H7 (cell line): ENCODE measurements at places on chromosomes 16 and 17.

GRCh38 chr16:81136390-81137335, 40.5 kb upstream of the GCSH start:
- no peak for DNase-seq

DNA sequence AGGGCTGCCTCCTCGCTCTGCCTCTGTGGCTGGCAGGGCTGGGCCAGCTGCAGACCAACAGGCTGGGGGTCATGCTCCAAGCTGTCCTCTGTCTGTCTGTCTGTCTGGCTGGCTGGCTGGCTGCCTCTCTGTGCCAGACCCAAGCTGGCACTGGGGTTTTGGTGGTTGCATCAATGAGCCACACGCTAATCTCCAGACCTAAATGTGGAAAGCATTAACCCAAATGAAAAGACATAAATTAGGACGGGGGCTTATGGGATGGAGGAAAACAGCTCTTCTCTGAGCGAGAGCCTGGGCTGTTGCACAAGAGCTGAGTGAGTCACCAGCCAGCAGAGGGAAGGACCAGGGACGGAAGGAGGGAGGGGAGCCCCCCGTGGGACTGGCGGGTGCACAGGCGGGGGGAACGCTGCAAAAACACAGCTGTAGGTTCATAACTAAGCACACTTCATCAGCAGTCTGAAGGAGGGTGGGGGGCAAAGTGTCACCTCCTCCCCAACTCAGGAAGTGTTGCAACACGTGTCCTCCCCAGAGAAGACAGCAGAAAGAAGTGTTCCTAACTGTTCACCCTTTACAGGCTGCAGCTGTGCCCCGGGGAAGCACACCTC, 83.4 kb downstream of the GAS7 start:
- DNase-seq: peak; percentile 67

- no peak for DNase-seq
Observed at GRCh38 chr17:17691468-17692263, 10.4 kb downstream of the RAI1 start.

DNA sequence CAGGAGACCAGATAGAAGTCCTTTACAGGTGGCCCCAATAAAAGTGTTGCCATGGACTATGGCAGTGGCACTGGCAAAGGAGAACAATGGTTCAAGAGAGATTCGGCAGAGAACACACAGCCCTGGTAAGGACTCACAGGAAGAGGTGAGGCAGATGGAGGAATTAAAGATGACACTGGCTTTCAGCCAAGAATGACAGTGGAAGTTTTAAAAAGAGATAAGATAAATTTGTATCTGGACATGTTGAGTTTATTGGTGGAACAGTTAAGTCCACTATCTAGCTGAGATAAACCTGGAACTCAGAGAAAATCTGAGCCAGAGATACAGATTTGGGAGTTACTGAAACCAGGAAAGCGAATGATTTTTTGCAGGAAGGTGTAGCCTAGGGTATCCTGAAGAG, 20.1 kb downstream of the CMC2 start:
- no peak for DNase-seq

- no peak for DNase-seq
Observed at GRCh38 chr16:22381392-22381791, 7.0 kb upstream of the CDR2 start.

DNA sequence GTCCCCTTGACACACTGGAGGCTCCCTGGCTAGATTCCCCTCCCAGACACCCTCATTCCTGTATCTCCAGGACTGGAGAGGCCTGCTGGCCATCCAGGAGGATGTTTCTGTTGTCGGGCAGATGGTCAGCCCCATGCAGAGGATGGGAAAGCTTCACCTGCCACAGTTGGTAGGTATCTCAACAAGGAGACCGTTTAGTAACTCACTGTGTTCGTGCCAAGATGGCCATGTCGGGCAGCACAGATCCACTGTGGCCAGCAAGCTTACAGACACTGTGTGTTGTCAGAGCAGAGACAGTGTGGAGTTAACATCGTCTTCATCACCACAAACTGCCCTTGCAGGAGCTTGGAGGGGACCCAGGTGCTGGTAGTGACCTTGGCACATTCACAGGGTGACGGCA, 390.9 kb downstream of the SEC14L1 start:
- DNase-seq: no peak

- no peak for DNase-seq
Observed at GRCh38 chr17:14790521-14790920, 474.6 kb downstream of the PMP22 start.

- DNase-seq: peak; percentile 8
Observed at GRCh38 chr16:18839555-18839954, 38.2 kb upstream of the ARL6IP1 start.

DNA sequence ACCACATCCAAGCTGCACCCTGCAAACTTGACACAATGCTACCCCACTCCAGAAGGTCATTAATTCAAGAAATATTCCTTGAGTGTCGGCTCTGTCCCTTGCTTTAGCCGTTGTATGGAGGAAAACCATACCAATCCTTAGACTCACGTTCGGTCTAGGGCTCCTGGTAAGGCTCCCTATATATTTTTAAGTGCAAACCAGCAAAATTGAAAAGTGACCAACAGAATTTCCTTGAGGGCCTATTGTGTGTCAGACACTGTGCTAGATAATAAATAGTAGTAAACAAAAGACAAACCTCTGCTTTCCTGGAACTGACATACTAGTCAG, 390 bp upstream of the BBS2 start:
- no peak for DNase-seq

DNA sequence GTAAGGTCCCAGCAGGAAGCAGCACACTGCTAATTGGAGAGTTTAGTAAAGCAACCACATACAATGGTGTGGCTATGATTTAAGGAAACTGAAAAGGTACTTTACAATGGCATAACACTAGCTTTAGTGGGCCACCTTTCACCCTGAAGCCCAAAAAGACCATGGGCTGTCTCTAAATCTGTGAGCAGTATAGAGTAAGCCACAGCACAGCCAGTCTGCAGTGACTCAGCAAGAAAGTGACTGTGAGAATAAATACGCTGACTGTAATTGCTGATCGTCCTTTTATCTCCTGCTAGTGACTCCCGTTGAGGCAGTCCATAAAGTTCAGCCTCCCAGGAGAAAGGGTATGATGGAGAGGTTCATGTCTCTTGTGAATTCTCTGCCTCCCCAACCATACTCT, 679.8 kb upstream of the KIF2B start:
- no peak for DNase-seq

- no peak for DNase-seq
Observed at GRCh38 chr16:68605746-68606145, 39.4 kb upstream of the CDH3 start.

DNA sequence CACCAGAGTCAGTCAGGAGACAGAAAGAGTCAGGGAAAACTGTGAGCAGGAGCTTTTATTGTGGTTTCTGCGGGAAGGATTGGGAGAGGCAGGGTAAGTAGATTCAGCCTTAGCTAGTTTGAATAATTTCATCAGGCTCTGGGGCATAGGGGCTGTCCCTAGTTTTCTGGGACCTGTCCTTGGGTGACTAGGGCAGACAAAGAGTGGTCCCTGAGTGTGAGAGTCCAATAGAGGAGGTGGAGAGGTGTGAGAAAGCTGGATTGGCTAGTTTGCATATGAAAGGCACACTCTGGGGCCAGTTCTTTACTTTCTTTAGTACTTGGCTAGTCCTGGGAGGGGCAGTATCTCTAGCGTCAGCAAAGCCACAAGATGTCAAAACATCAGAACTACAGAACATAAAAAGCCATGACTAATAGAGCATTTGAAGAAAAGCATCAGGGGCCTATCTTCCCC, 255.6 kb downstream of the HS3ST3A1 start:
- peak; percentile 28 for DNase-seq

DNA sequence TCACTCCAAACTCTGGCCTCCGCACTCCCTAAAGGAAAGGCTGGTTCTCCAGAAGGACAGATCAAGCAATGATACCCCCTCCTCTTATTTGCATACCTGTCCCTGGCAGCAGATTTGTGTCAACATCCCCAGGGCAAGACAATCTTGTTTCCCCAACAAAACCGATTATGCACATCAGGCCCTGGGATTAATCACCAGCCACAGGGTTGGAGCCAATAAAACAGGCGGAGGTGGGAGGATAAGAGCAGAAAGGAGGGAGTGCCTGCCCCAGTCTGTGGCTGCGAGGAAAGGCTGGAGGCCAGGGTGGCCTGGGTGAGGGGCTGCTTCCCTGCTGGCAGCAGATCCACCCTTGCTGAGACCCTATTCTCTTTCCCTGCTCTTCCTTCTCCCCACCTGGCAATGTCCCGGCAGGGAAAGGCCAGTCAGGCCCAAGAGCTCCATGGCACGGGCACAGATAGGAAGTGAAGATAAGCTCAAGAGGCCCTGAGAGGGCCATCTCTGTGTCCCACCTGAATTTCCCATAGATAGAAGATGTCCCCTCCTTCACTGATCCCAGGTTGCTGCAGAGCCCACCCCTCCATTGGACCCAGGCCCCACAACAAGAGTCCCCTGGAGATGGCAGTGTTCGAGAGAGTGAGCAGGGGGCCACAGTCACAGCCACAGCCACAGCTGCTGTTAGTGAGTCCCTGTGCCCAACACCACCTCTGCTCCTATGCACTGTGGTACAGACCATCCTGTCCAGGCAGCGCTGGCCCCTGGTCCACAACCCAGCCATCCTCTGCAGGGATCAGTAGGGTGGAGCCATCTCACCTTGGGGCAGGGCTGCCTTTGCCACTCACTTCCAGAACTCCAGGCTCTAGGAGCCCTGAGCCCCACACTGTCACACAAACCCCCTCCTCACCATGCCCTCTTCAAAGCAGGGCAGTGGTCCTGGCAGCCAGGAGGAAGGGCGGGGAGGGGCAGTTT, 137.5 kb downstream of the SDK2 start:
- no peak for DNase-seq

GRCh38 chr17:1724351-1724868, at the start of gene WDR81:
Gene WDR81 (plus strand): TSS chr17:1724704. CDS start chr17:1724960, 256 bp downstream.
- peak; percentile 98 for DNase-seq

DNA sequence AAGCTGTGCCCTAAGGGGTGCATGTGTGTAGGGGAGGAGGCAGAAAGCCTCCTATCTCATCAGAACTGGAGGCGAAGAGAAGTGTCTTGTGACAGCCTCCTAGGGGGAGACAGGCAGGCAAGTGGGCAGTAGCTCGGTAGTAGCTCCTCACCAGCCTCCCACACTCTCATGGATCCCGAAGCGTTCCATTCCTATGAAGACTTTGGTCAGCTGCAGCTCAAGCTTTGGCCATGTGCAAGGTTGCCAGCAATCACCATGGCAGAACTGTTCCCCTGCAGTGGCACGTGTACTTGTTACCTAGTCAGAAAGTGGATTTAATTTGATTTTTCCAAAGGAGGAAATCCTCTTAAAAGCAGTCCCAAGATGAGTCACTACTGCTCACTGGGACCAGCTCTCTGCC, 6.7 kb downstream of the MRPL58 start:
- DNase-seq: no peak

- DNase-seq: no peak
Observed at GRCh38 chr16:83171396-83171795, 544.6 kb downstream of the CDH13 start.

GRCh38 chr16:50038756-50039529, 13.9 kb downstream of the CNEP1R1 start:
- peak; percentile 13 for DNase-seq

GRCh38 chr17:74251051-74251450, 23.0 kb upstream of the DNAI2 start:
- no peak for DNase-seq

- no peak for DNase-seq
Observed at GRCh38 chr17:82320140-82320840, 2.9 kb upstream of the CD7 start.

DNA sequence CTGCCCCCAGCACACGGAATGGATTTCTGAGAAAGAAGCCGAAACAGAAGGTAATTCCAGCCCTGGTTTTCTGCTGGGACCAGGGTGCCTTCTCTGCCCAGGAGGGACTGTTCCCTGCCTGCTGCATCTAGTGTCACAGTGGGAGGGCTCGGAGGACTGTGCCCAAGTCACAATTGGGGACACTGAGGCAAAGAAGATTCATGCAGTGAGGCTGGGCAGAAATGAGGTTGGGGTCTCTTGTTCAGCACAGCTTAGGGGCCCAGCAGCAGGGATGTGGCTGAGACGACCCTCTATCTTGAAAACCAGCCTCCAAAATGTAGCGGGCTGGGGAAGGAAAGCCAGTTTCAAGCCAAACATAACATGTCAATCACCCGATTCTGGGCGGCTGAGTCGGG, 592 bp downstream of the IL21R start:
- DNase-seq: no peak

DNA sequence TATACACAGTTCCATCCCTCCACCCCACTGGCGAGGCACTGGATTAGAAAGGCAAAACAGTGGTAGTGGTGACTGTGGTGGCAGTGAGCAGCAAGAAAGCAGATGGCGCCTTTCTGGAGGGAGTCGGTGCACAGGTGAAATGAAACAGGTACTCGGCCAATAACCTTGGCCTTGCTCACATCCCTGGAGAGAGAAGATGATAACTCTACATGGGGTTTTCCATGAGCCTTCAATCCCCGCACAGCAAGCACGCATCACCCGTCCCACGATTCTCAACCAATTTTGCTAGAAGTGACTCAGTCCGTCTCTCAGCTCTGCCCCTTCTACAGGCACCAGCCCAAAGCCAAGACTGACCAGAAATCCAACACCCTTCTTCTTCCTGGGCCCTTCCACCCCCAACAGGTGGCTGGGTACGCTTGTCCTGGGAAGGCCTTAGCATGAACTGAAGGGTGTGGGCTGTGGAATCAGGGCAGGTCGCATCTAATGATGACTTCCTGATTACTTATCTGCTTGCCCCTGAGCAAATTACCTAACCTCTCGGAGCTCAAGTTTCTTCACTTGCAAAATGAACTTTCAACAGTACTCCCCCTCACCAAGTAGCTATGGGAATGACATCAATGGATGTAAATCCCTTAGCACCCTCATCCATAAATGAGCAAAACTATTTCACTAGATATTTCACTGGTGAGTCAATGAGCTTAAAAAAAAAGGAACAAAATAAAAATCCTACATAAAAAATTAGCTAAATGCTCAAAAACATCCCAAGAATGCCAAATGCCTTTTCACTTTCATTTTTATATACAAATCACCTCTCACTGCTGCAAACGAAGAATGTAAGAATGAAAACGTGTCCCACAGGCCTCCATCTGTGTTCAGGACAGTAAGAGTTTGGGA, 18.0 kb downstream of the XPO6 start:
- no peak for DNase-seq

DNA sequence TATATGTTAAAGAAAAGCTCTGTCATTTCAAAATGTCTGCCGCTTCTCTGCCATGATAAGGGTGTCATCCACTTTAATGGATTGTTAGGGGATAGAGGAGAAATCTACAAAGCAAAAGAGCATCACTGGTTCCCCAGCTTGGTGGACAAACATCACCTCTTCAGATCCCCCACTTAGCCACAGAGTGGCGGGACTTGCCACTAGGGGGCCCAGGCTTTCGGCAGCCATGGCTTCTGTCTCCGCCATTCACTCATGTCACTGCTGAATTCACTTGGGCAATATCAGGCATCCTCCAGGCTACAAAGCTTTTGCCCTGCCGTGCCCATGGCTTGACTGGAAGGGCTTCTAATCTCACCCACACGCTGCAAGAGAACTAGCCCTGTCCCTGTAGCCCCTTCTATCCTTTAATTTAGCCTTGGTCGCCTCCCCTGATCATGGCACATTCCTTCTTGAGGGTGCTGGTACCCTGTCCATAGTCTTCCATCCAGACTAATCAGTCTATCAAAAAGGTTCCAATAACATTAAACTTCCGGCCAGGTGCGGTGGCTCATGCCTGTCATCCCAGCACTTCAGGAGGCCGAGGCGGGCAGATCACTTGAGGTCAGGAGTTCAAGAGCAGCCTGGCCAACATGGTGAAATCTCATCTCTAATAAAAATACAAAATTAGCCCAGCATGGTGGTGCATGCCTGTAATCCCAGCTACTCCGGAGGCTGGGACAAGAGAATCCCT, 34.7 kb downstream of the SBK1 start:
- DNase-seq: peak; percentile 84

- no peak for DNase-seq
Observed at GRCh38 chr16:7584561-7584960, 251.9 kb downstream of the RBFOX1 start.

- peak; percentile 96 for DNase-seq
Observed at GRCh38 chr16:54286366-54287130, at the start of gene IRX3. Gene IRX3 (minus strand): TSS chr16:54286787. CDS start chr16:54286050, 737 bp downstream.
